ENCODE measurements at places on chromosomes 5 and 9.

DNA sequence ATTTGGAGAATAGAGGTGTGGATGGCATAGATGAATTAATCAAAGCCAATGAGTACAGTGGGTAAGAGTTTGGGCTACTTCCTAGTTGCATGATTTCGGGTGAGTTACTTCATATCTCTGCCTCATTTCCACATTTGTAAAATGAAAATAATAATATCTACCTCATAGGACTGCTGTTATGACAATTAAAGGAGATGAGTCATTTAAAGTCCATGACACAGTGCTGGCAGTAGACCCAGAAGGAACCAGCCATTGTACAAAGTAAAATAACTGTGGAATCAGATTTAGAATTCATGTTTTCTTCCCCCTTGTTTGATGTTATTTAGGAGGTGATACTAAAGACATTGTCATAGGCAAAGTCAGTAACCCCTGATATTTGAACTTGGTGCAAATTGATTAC is 139.5 kb upstream of the SLC27A6 start:
- no peak for DNase-seq

DNA sequence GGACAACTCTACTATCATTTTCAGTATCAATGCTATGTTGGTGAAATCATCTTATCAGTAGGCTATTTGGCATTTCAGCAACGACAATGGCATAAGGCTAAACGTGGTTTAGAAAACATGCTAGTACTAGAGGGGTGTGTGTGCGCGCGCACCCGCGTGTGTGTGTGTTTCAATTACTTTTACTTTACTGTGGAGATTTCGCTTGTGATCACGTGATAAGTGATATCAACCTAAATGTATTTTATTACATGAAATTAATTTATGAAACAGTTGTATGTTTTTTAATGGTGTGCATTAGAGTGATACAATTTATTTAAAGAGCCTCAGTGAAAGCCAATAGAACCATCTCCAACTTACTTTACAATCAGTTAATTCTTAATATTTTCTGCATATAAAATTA is 587.9 kb upstream of the ITGA1 start:
- DNase-seq, result no peak

GRCh38 chr9:125142560-125143376 is 560 bp downstream of the SCAI start:
- peak; percentile 55 for DNase-seq

DNA sequence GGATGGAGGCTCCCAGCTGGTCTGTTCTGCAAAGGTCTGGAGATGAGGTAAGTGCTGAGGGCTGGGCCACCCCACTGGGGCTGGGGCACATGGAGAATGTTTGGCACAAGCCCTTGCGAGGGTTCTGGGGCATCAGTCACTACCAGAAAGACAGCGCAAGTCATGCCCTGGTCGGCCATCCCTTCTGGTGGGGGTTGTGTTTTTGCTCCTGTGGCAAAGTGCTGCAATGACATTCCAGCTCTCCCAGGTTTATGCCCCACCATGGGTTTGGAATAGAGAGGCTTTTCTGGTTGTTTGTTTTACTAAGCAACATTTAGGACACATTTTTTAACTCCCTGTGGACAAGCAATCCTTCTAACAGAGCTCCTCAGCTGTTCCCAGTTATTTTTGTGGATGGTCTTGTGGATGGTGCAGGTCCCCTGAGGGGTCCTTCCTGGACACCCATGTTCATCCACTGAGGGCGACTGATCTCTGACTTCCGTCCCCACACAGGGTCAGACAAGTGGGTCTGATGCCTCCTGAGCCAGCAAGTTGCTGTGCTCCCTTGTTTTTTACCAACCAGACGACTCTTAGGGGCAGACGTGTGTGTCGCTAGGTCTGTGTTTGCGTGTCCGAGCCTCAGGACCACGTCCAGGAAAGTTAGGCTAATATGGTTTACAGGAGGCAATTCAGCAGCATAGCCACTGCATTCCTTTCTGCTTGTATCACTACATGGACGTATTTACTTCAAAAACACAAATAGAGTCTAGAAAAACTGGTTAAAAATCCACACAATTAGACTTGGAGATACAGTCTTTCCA is 64.9 kb upstream of the ECM2 start:
- DNase-seq, result no peak

DNA sequence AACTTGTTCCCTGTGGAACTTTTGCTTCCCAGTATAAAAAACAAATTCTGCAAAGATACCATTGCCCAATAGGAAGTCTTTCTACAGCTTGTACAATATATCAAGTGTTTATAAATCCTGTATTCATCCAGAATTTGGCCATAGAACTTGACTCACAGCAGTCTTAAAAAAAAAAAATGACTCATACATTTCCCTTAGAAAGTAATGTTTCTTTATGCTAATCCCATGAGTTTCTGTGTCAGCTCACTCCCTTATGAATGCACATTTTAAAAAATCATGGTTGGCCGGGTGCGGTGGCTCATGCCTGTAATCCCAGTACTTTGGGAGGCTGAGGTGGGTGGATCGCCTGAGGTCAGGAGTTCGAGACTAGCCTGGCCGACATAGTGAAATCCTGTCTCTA is 89.3 kb upstream of the DMRT1 start:
- DNase-seq, result no peak

DNA sequence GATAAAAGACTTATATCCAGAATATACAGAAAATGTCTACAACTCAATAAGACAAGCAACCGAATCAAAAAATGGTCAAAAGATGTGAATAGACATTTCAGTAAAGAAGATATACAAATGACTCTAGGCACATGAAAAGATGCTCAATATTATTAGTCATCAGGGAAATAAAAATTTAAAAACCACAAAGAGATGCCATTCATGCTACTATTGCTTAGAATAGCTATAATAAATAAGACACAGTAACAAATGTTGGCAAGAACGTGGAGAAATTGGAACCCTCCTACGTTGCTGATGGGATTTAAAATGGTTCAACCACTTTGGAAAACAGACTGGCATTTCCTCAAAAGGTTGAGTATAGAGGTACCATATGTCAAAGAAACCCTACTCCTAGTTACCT is 39.8 kb downstream of the POLK start:
- no peak for DNase-seq

GRCh38 chr5:89844548-89844947 is 565.0 kb downstream of the CETN3 start:
- no peak for DNase-seq

DNA sequence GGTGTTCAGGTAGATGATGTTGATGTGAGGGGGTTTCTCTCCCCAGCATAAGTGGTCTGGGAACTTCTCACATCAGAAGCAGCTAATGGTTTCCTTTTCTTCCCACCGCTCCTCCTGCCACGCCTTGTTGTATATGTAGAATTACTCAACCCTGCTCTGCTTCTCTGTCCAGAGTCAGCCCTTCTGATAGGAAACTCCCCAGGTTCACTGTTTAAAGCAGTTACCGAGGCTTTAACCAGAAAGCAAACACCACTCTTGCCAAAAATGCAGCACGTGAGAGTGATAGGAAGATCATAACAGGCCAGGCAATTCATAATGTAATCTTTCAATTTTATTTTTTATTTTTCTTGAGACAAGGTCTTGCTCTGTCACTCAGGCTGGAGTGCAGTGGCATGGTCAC is 10.5 kb upstream of the TMEM252 start:
- no peak for DNase-seq

- no peak for DNase-seq
Observed at GRCh38 chr5:106875591-106876297, 795.0 kb downstream of the EFNA5 start.

DNA sequence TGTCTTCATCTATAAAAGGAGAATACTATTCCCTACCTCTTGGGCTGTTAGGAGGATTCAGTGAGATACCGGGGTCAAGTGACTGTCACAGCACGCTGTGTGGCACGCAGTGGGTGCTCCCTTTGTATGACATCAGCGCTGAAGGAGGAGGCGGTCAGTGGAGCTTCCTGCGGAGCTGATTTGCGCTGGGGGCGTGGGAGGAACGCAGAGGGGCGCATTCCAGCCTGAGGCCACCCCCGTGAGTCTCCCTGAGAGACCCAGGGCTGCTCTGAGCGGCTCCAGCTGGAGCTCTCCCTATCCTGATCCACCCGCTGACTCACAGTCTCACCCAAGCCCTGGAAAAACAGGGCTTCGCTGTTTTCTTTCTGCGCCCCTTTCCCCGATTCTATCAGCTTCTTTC is 24.3 kb upstream of the NEURL1B start:
- no peak for DNase-seq

Measured in NCI-H2171 (cell line).